ENCODE measurements at places on chromosomes 5 and 9.

DNA sequence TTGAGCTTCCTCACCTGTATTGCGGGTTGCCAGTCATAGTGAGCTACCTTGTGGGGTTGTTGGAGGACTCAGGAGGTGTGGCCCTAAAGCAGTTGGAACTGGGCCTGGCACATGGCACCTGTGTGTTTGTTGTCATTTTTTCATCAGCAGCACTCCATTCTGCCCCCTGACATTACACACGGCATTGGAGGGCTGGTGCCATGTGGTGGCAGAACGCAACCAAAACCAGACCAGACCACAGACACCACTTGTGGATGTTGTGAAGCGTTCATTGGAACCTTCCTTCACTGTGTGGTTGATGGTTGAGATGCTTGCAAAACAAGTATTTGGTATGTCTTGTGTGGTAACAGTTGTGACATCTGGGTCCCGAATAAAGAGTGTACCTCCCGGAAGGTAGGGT lies 113.2 kb upstream of the ERCC6L2 start:
- no peak for DNase-seq

DNA sequence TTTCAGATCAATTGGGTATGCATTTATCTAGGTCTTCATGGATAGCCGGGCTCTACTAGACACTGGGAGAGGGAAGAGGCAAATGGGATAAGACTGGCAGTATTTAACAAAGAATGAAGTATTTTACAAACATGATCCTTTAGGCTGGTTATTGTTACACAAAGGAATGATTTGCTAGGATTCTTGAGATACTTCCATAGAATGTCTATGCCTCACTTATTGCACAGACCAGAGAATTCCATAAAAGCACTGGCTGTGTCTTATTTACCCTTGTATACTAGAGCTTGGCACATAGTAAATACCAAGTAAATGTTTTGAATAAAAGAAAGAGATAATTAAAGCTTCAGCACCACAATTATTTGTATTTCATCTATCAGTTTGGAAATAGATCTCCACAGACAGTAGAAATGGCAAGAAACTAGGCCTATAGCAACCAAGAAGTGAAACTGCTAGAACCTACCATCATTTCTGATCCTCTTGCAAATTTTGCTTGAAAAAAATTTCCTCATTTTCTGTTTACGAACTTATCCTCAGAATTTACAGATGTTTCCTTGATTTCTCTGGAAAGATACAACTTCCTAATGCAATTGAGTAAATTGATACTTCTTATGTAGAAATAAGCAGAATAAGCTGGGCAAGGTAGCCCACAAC lies 3.8 kb downstream of the PDCD1LG2 start:
- DNase-seq, result no peak

- no peak for DNase-seq
These were observed 91.2 kb downstream of the PHF2 start for GRCh38 chr9:93667627-93668026.

- no peak for DNase-seq
These were observed 598.7 kb upstream of the SGCD start for GRCh38 chr5:155728146-155728856.

DNA sequence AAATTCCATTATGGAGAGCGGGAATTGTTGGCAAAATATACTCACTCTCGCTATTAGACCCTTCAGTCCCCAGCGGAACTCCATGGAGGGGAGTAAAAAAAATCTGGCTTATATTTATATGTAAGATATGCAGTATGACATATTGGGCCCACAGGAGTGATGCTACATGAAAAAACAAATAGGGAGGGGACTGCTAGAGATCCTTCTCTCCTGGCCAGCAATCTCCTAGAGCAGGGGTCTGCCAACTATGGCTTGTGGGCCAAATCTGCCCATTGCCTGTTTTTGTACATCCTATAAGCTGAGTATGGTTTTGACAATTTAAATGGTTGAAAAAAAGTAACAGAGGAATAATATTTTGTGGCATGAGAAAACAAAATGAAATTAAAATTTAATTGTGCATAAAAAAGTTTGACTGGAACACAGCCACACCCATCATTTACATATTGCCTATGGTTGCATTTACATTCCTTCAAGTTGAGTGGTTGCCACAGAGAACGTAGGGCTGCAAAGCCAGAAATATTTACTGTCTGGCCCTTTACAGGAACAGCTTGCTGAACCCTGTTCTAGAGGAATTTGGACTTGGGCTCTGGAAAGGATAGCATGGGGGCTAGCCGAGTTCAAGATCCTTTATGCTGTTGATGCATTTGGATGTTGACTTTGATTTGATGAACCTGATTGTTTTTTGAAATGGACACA lies 197.3 kb upstream of the CLINT1 start:
- DNase-seq, result no peak

DNA sequence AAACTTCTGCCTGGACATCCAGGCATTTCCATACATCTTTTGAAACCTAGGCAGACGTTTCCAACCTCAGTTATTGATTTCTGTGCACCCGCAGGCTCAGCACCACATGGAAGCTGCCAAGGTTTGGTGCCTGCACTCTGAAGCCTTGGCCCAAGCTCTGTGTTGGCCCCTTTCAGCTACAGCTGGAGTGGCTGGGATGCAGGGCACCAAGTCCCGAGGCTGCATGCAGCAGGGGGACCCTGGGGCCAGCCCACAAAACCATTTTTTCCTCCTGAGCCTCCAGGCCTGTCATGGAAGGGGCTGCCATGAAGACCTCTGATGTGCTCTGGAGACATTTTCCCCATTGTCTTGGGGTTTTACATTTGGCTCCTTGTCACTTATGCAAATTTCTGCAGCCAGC lies 49.9 kb downstream of the NFX1 start:
- DNase-seq, result no peak

DNA sequence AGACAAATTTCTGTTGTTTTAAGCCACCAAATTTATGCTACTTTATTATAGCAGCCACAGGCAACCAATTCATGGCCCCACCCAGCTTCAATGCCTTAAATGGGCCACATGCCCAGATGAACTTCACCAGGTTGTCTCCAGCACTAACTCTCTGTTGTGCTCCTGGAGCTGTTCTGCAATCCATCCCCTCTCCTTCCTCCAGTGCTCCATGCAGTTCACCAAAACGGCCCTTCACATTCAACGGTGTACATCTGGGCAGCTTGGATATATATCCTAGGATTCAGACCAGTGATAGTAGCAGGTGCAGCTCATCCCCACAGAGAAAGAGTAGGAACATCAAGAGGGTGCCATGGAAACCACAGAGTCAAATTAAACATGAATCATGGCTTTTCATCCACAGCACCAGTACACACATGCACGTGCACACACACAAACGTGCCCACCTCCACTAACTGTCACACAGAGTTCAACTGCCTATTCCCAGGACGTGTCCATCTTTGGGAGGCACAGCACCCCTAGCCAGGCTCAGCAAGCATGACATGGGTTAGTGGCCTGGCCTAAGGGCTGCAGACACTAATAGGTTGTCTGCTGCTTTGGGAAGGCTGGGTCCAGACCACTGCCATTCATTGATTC lies 134.5 kb downstream of the MED10 start:
- no peak for DNase-seq

- no peak for DNase-seq
These were observed 5.3 kb downstream of the GPR151 start for GRCh38 chr5:146510559-146511125.

DNA sequence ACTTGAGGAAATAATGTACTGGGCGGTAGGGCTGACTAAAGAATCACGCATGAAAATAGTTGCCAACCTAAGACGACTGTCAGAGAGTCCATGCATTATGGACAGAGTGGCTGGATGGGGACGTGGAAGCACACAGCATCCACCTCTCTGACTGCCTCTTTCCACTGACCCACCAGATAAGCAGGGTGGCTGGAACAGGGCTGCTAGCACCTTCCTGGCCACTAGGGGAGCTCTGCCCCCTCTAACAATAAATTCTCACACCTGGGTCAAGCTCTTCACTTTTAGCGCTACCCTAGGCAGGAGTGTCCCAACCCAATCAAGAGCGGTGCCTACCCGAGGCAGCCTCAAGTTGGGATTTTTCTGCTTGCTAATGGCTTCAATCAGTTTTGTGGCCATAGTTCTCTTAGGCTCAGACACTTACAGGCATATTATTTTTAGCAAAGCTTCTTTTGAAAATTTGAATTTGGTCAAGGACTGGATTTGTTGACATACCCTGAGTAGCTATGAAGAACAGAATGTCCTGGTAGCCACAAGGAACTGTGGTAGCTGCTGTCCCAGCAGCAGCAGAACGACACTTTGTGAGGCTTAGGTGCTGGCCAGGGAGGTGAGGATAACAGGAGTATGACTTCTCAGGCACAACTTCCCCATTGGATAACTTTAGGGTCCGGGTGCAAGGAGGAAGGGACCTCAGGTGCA lies 6.9 kb upstream of the TPM2 start:
- DNase-seq, result no peak

GRCh38 chr9:114290561-114290986 lies 32.3 kb upstream of the ORM1 start:
- DNase-seq, result no peak

- no peak for DNase-seq
These were observed 451.4 kb downstream of the KDM4C start for GRCh38 chr9:7209016-7209715.

DNA sequence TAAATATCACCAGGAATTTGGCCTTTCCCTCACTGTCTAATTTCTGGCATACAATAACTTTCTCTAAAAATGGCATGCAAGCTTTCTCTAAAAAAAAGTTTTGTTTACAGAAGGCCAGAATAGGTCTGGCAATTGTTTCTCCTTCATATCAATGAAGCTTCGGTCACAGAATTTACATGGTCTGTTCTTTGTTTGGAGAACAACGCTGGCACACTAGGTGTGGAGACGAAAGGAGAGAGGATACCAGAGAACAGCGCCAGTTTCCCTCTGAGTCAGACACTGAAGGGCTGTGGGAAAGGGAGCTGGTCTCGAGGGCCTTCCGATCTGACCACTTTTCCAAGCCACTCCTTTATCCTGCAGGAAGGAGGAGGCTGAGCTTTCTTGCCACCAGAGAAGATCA lies 60.1 kb upstream of the ITGA1 start:
- DNase-seq, result no peak

Data from kidney epithelial cell (primary cell).